ENCODE measurements at places on chromosomes 11 and 22. TPM values are rescaled to one million over a fixed set of nuclear protein-coding genes. Genes with fewer than 3 reads are reported as not detected.

MS4A1 gene
- not detected for total RNA-seq

OR51I1 gene
- not detected for total RNA-seq

DNA sequence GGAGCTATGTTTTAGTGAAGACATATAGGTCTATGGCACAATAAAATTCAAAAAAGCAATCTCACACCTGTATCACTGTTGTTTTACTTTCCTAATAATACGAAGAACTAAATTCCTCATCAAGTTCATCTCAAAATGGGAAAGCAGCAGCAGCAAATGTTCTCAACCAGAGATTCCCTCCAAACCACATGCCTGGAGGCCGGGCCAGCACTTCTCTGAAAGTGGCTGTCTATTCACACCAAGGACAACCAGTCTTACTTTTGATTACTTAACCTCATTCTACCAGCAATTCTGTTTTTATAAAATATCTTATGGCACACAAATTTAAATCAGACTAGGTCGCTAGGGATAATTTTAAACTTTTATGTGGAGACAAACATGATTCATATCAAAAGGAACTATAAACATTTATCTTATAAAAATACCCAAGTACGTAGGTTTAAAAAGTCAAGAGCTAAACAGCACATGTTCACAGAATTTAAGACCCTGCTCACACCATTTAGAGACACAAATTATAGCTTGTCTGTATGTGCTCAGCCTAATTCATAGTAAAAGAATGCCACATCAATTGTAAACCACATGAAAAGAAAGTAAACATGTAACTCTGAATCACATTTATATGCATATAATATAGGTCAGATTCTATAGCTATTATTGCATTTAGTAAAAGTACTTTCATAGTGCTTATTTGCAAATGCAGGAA, 46.1 kb downstream of the RRAS2 start:
- H3K27me3 ChIP-seq, result no peaks in the 10 kb centered on the region
- peak overlapping the region; percentile 82 for H3K27ac ChIP-seq

GRCh38 chr11:27495710-27496300, 10.8 kb downstream of the LIN7C start:
- no peaks in the 10 kb centered on the region for H3K4me1 ChIP-seq
- H3K4me3 ChIP-seq, result no peak overlapping the region
- DNase-seq, result no peak
- H3K27me3 ChIP-seq, result no peaks in the 10 kb centered on the region

DNA sequence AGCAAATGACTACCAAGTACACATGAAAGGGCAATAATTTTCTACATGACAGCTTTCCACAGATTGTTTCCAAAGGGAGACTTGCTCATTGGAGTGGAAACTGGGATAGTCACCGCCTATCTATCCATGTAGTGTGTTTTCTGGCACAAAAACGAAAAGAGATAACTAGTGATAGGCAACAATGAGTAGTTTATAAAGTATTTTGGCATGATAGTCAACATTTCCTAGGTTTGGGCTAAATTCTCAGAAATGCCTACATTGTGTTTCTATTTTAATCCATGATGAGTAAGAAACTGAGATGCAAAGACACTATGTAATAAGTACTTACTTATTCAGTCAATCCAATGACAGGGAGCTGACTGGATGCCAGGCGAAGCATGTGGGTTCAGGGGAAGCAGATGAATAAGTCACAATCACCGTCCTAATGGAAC, 1129.1 kb downstream of the DLG2 start:
- no peaks in the 10 kb centered on the region for H3K27me3 ChIP-seq
- no peaks in the 10 kb centered on the region for H3K36me3 ChIP-seq
- no peaks in the 10 kb centered on the region for H3K4me1 ChIP-seq

RFPL3 gene
- not detected for total RNA-seq

- DNase-seq, result no peak
- H3K27me3 ChIP-seq, result peaks cover 5% of the 10 kb centered on the region
- H3K4me1 ChIP-seq, result peaks cover 10% of the 10 kb centered on the region
- peak within 1 kb of the TSS; percentile 80 for H3K4me3 ChIP-seq
- H3K27ac ChIP-seq, result no peak within 1 kb of the TSS
- H3K36me3 ChIP-seq, result no peaks in the 10 kb centered on the region
Measured at GRCh38 chr11:46381048-46381818, at the start of gene MDK. TSS of gene MDK (plus strand) at chr11:46381669. CDS start at chr11:46382058, 389 bp downstream.

GRCh38 chr11:3626250-3626960, 15.4 kb downstream of the ART5 start:
- DNase-seq, result no peak
- H3K27me3 ChIP-seq, result no peaks in the 10 kb centered on the region
- H3K4me1 ChIP-seq, result peaks cover 5% of the 10 kb centered on the region
- no peaks in the 10 kb centered on the region for H3K36me3 ChIP-seq
- H3K27ac ChIP-seq, result no peak overlapping the region

DNA sequence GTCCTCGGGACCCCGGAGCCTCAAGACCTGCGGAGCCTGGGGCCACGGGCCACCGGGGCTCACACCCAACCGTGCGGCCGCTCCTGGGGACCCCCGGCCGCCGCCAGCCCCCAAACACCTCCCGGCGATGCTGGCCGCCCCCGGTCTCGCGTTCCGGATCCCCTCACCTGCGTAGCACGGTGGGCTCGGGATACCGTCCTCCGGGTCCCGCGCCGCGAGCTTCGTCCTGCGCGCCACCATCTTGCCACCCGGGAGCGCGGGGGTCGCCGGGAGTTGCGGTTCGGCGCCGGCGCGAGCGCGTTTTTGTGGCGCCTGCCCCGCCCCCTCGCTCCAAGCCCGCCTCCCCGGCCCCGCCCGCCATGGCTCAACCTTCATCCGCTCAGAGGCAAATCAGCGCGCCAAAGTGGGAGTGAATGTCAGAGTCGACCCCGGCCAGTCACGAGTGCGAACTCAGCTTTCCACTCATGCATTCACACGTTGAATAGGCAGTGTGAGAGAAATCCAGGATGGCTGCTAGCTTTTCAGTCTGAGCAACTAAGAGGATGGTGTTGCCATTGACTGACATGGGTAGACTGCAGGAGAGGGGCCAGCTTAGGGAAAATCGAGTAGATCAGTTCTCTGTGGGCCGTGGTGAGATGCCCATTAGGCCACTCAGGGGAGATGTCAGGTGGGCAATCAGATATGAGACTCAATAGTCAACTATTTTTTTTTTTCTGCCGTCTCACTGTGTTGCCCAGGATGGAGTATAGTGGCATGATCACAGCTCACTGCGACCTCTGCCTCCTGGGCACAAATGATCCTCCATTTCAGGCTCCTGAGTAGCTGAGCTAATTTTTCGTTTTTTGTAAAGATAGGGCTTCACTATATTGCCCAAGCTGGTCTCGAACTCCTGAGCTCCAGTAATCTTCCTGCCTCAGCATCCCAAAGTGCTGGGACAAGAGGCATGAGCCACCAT, 28.3 kb downstream of the SERHL2 start:
- DNase-seq, result peak; percentile 81
- peak overlapping the region; percentile 92 for H3K27ac ChIP-seq
- H3K27me3 ChIP-seq, result no peaks in the 10 kb centered on the region
- peaks cover 6% of the 10 kb centered on the region for H3K36me3 ChIP-seq

DNA sequence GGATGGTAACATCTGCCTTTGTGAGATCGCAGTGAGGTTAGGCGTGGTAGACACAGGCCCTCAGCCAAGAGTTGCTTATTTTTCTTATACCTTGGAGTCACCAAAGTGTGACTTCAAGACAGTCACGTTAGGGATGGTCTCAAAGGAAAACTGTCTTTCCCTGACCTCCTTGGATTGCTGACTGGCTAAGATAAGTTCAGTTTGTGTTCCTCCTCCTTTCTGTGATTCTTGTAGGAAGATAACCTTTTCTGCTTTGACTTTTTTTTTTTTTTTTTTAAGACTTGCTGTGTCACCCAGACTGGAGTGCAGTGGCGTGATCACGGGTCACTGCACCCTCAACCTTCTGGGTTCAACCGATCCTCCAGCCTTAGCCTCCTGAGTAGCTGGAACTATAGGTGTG, 23.1 kb downstream of the TAB1 start:
- H3K4me3 ChIP-seq, result no peak overlapping the region
- no peaks in the 10 kb centered on the region for H3K4me1 ChIP-seq
- peaks cover 5% of the 10 kb centered on the region for H3K36me3 ChIP-seq
- no peaks in the 10 kb centered on the region for H3K27me3 ChIP-seq

DNA sequence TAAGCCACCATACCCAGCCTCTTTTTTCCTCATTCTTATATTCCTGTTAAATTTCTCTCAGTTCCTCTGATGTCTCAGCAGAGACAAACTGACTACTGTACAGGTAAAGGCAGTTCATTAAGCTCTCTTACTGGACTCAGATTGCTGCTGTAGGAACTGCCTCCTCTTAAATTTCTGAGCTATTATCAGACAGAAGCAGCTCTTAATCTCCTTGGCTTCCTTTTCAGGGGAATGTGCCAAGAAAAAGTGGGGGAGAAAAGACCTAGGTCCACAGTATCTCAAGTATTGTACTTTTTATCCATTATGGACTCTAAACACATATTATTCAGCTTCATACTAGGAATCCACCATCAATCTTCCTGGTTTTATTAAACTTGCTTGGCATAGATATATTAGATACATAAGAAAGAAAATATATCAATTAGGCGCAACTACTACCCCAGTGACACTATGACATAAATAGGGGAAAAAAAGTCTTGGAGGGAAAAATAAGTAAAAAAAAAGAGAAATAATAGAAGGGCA, 26.1 kb downstream of the MRTFA start:
- no peak for DNase-seq
- H3K4me1 ChIP-seq, result peaks cover 24% of the 10 kb centered on the region
- H3K27ac ChIP-seq, result peak overlapping the region; percentile 77

GRCh38 chr22:23838681-23839468, at the start of gene DERL3:
TSS of gene DERL3 (minus strand) at chr22:23839006. CDS start at chr22:23838987, 19 bp downstream.
- DNase-seq, result peak; percentile 99
- no peaks in the 10 kb centered on the region for H3K27me3 ChIP-seq

- no peak overlapping the region for H3K27ac ChIP-seq
- H3K36me3 ChIP-seq, result no peaks in the 10 kb centered on the region
- no peaks in the 10 kb centered on the region for H3K27me3 ChIP-seq
- DNase-seq, result no peak
Measured at GRCh38 chr11:69078508-69078907, 29.8 kb downstream of the TPCN2 start.

TEX54 gene
- 1.0 TPM for total RNA-seq

CRYBB3 gene
- total RNA-seq, result 0.78 TPM

DNA sequence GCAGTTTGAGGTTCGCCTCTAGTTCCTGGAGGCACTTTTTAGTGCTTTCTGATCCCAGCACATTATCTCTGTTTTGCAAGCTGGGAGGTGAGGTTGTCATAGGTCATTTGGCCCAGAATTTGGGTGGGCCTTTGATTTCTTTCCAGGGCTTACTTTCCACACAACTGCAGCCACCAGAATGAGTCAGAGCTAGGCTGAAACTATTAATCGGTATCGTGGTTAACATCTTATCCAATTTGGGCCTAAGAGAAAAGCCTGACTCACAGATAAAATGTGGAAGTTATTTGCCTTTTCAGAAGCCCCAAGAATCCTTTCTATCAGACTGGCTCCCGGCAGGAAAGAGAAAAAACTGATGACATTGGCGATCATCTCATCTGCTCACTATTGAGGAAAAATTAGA, 166.4 kb downstream of the KIRREL3 start:
- H3K27me3 ChIP-seq, result peaks cover 26% of the 10 kb centered on the region
- no peaks in the 10 kb centered on the region for H3K36me3 ChIP-seq
- no peak for DNase-seq
- no peak overlapping the region for H3K27ac ChIP-seq

RAG2 gene
- total RNA-seq, result not detected

GRCh38 chr11:128634395-128634794, 47.0 kb upstream of the ETS1 start:
- H3K36me3 ChIP-seq, result no peaks in the 10 kb centered on the region
- no peak for DNase-seq
- H3K27me3 ChIP-seq, result peaks cover 3% of the 10 kb centered on the region
- H3K27ac ChIP-seq, result peak overlapping the region; percentile 97
- H3K4me1 ChIP-seq, result peaks cover 43% of the 10 kb centered on the region
- no peak overlapping the region for H3K4me3 ChIP-seq

GRCh38 chr11:11787305-11788062, 54.3 kb upstream of the USP47 start:
- H3K27ac ChIP-seq, result no peak overlapping the region
- H3K4me3 ChIP-seq, result peak overlapping the region; percentile 8
- peak; percentile 69 for DNase-seq
- peaks cover 10% of the 10 kb centered on the region for H3K27me3 ChIP-seq
- H3K4me1 ChIP-seq, result no peaks in the 10 kb centered on the region
- no peaks in the 10 kb centered on the region for H3K36me3 ChIP-seq

DNA sequence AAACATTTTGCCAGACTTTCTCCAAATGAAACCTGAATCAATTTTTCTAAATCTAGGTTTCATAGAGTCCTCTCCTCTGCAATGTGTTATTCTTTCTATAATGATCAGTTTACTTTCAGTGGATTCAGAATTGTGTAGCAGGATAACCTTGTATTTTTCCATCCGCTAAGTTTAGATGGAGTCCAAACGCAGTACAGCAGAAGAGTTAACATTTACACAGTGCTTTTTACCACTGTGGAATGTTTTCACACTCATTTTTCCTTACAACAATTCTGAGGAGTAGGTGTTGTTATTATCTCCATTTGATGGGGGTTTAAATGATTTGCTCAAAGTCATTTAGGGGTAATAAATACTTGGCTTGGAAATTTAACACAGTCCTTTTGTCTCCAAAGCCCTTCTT, 9.6 kb downstream of the RAG1 start:
- no peaks in the 10 kb centered on the region for H3K27me3 ChIP-seq
- no peaks in the 10 kb centered on the region for H3K4me1 ChIP-seq
- no peak overlapping the region for H3K4me3 ChIP-seq

GRCh38 chr22:30217698-30218560, 28.6 kb downstream of the LIF start:
- H3K4me1 ChIP-seq, result peaks cover 54% of the 10 kb centered on the region
- H3K36me3 ChIP-seq, result no peaks in the 10 kb centered on the region
- no peaks in the 10 kb centered on the region for H3K27me3 ChIP-seq
- DNase-seq, result no peak
- H3K4me3 ChIP-seq, result no peak overlapping the region

DNA sequence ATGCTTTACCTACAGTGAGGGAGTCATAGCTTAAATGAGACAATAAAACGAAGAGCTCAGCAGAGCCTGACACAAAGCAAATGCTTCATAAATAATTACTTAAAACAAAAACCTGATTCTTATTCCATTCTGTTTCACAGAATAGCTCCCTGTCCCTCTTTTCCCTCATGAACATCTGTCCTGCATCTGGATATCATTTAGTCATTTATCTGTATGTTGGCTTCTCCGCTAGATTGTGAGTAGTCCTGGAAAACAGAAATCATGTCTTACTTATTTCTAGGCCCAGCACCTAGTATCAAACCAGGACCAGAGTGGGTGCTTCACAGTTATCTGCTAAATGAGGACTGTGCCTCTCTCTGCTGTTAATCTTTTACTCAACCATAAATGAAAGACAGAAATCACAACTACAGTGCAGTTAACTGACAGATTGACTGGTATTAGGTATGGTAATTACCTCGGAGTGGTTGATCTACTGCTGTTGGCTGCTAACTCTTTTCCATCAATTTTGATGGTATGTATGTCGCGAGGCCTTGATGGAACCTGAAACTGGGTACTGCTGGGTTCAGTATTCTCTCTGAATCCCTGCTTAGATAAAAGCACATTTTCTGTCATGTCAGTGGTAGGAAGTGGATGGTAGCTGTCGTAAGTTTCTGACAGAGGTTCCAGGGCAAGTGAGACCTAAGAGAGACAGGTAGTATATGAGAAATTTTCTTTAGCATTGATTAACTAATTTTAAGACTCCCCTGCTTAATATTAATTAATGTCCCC, 31.5 kb downstream of the C2CD3 start:
- H3K4me3 ChIP-seq, result no peak overlapping the region
- H3K4me1 ChIP-seq, result no peaks in the 10 kb centered on the region
- no peak for DNase-seq
- H3K27ac ChIP-seq, result no peak overlapping the region
- peaks cover 5% of the 10 kb centered on the region for H3K36me3 ChIP-seq
- H3K27me3 ChIP-seq, result no peaks in the 10 kb centered on the region

CHRDL2 gene
- not detected for total RNA-seq

ACAT1 gene
- 69.1 TPM for total RNA-seq

- DNase-seq, result no peak
- H3K36me3 ChIP-seq, result peaks cover 13% of the 10 kb centered on the region
- no peak overlapping the region for H3K4me3 ChIP-seq
- H3K27ac ChIP-seq, result no peak overlapping the region
- no peaks in the 10 kb centered on the region for H3K4me1 ChIP-seq
Measured at GRCh38 chr22:20001082-20001638, 15.5 kb downstream of the ARVCF start.
